ENCODE measurements at places on chromosomes 1 and 21. TPM values are rescaled to one million over a fixed set of nuclear protein-coding genes. Genes with fewer than 3 reads are reported as not detected.
A peak's percentile ranks its signal among the peaks of the same experiment; 100 is the strongest.

The AGO1 gene
- total RNA-seq = 21.4 TPM

The HSD3B1 gene
- not detected for total RNA-seq

The LCE6A gene
- total RNA-seq = not detected

The CLCA1 gene
- total RNA-seq = not detected

The RCAN1 gene
- 29.3 TPM for total RNA-seq

The ALX3 gene
- not detected for total RNA-seq

The SLC9C2 gene
- total RNA-seq = 0.98 TPM

The SH2D1B gene
- 1.5 TPM for total RNA-seq

The TCHHL1 gene
- not detected for total RNA-seq

The ESRRG gene
- total RNA-seq = 4.5 TPM

DNA sequence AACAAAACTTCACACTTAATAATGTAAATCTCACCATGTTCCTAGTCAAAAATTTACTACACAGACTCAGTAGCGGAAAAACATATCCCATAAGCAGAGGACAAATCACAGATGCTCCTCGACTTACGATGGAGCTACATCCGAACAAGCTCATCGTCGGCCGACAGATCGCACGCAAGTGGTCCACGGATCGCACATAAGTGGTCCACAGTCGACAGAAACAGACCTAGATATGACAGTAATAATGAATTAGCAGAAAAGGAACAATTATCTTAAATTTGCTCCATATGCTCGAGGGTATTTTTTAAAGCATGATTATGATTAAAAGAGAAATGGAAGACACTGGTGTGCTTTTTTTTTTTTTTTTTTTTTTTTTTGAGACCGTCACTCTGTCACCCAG is 36.3 kb downstream of the WDR4 start:
- no peak for DNase-seq

DNA sequence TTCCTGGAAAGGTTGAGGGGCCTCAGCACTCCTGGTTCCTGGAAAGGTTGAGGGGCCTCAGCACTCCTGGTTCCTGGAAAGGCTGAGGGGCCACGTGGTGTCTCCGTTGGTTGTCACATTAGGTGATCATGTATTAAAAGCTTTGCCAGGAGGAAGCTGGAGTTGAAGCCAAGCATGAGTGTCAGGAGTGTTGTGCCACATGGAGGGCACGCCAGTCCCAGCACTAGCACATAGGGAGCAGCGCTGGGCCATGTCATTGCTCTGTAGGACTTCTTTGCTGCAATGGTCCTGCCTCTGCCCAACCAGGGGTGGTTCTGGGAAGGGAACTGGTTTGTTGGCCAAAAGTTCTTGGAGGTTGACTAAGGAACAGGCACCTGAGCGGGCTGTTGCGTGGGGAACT is 13.3 kb downstream of the ATP5PO start:
- DNase-seq = no peak

GRCh38 chr1:204806943-204807687 is 63.5 kb upstream of the NFASC start:
- DNase-seq = peak; percentile 75

DNA sequence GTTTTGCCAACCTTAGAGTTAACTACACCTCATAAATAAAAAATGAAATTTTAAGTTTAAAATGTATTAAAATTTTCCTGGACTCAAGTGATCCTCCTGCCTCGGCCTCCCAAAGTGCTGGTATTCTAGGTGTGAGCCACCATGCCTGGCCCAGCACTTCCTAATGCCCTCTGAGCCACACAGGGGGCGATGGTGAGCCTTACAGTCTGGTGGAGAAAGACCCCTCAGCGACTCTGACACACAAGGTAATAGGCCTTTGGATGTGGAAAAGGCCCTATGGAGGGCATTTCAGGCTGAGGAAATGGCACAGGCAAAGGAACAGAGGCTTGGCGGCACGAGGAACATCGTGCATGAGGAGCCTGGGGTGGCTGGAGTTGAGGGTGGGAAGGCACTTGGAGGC is 6.7 kb downstream of the CITED4 start:
- no peak for DNase-seq

DNA sequence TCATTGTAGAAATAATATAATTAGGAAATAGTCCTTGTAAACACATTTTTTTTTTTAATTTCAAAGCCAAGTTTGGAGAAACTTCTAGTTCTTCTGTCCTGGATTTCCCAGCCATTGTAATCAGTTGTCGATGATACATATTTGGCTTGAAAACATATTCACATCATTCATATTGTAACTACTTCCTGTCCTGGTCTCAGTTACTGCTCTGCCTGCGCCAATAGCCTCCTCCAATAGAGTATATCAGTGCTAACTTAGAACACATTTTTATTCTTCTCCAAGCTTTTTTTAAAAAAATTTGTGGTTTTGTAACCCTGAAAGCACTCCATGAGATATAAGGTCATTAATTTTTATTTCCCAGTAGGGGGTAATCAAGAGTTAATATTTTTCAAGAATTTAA is 46.1 kb upstream of the FMO2 start:
- peak; percentile 80 for DNase-seq

DNA sequence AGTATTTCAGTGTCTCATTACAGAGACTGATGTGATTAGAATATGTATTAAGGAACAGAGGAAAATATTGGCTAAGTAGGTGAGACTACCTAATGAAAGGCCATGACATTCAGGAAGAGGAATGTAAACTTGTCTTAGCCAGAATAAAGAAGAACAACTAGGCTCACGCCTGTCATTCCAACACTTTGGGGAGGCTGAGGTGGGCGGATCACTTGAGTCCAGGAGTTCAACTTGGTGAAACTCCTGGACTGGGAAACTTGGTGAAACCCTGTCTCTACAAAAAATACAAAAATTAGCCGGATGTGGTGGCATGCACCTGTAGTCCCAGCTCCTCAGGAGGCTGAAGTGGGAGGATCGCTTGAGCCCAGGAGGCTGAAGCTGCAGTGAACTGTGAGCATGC is 14.8 kb upstream of the CACYBP start:
- DNase-seq = no peak

DNA sequence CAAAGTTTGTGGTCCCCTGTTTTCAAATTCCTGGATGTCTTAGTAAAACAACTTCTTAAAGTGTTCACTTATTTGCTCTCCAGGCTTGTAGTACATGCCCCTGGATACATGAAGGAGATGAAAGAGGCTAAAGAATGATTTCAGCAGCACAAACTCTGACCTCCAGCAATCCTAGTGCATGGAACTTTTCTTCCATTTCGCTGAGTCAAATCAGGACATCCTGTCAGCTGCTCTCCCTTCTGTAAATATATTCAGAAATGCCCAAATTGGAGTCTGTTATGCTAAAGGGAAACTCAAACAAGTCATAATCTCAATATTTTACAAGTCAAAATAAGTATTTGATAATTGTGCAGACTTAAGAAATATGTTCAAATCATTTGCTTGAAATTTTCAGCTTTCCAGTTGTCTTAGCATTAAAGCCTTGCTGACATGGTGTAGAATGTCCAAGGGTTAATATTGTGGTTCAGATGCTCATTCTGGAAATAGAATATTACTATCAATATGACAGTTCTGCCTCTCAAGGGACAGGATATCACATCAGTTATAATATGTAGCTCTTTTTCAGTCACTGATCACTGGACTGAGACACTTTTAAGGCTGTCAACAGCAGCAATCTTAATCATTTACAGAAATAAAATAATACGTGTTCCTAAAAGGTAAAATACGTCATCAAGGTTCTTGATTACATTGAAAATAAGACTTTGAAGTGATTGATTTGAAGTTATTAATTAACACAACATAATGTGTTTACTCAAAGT is 1157.3 kb downstream of the PLA2G4A start:
- peak; percentile 18 for DNase-seq

DNA sequence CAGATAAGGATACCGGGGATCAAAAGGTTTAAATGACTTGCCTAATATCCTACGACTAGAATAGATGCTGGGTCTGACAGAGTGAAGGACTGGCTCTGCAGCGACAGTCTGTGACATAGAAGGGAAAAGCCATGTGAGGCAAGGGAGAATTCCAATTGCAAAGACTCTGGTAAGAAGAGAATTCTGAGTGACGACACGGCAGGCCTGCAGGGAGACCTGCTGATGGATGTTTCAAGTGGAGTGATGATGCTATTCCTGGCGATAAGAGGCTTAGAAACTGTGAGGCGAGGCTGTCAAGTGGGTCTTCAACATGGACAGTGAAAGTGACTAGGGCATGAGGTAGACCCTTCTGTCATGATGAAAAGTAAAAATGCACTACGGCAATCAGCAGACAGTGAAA is 176.6 kb upstream of the PBX1 start:
- DNase-seq = no peak

DNA sequence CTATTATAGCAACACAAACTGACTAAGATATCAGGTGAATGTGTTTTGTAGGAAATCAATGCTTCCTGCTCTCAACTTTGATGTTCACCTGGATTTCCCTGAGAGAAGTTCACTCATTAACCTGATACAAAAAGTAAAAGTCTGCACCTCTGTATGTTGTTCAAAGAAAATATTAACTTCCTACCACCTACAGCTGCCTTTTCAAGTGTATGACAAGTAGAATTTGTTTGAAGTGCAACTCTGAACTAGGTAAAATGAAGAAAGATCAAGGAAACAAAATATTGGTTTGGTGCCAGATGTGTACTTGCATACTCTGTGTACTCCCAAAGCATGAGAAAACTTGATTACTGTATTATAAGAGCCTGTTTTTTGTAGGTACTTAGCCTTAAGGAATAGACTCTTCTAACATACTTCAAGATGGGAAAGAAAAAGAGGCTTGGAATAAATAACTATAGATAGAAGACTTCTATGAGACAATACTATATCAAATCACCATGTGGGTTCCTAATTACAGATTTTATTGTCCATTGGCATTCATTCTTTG is 193.4 kb downstream of the APP start:
- peak; percentile 9 for DNase-seq

DNA sequence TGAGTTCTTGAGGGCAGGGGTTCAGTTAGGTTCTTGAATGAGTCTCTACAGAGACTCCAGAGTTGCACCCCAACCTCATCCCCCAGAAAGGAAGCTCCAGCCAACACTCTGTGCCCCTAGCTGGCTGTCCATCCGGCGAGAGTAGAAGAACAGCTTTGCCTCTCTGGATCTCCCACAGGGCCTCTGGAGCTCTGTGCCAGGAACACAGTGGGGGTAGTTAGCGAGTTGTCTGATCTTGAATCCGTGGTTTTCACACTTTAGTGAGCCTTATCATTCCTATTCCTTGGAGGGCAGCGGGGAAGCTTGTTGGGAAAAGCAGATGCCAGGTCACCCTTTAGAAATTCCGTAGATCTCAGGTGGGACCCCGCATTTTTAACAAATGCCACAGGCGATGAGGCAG is 45.0 kb downstream of the STUM start:
- no peak for DNase-seq

DNA sequence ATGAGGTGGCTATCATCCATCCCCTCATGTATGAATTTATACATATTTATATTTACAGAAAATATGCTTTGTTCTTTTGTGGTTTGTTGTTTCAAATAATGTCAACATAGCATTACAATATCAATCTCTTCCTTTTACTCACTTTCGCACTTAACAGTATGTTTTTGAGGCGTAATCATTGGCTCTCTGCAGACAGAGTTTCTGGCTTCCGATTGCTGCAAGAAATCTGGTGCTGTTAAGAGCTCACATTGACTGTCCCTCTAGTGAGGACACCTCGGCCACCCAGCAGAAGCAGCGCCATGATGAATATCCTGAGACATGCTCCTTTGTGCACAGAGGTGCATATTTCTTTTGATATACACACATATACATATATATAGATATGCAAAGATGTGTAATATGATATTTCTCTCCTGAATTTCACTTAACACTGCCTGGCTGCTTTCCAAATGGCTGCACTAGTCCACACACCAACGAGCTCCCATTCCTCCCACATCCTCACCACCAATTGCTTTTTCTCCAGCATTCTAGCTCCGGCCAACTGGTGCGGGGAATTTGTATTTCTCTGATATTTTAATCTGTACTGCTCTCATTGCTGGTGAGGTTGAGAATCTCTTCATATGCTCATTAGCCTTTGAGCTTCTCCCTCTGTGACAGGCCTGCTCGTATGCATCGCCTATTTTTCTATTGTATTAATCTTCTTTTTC is 248.4 kb downstream of the SIPA1L2 start:
- peak; percentile 68 for DNase-seq

GRCh38 chr1:67754526-67754920 is 69.5 kb downstream of the GADD45A start:
- no peak for DNase-seq

GRCh38 chr1:38558055-38558454 is 301.5 kb downstream of the RRAGC start:
- DNase-seq = no peak

GRCh38 chr1:28925350-28925891 is 11.1 kb downstream of the EPB41 start:
- no peak for DNase-seq

DNA sequence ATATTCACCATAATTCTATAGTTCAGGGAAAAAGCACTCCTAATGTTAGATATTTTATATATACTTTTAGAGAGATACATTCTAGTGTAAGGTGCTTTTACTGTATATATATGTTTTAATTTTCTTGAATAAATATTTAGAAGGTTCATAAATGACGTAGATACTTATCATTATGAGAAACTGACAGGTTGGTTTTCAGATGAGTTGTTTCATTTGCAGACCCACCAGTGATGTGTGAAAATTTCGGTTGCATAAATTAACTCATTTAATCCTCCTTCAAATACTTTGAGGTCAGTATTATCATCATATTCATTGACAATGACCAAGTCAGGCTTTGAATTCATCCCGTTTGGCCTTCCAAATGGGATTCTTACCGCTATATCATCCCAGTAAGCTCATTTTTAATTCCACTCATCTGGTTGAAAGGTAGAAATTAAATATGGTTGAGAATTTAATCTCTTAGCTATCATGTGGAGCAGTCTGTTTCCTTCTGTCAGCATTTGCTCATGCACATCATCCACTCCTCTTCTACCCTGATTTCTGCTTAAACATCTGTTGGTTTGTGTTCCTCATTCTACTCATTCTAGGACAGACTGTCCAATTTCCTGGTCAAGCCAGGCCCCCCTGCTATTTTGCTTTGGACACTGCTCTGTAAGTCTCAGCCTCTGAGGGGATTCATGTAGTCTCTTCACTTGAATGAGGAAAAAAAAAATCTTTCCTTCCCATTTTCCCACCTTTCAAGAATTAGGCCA is 1156.6 kb downstream of the PLA2G4A start:
- no peak for DNase-seq

DNA sequence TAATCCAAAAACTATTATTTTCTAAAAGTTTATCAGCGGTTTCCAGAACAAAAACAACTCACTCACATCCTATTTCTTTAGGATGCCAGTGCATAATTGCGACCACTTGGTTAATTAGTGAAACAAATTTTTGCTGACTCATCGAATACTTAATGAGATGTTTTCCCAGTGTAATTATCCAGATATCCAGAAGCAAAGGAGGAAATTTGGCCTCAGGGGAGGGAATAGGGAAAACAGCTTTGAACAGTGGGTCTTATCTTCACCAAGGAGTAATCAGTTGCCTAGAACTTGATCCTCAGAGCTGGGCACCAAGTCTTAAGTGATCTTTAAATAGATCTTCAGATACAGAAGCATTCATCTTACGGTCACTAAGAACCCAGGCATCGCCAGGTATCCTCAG is 24.3 kb downstream of the STYXL2 start:
- no peak for DNase-seq

GRCh38 chr1:118987468-118988185 is 516 bp downstream of the TBX15 start:
- DNase-seq = peak; percentile 53
